Activated CD4-positive, alpha-beta T cell treated with anti-CD3 and anti-CD28 coated beads, Interleukin-2, amount 10 ng/mL, durations not matched to agents 7 days and 5 days (primary cell): ENCODE measurements at places on chromosomes 13 and 19. TPM values are rescaled to one million over a fixed set of nuclear protein-coding genes. Genes with fewer than 3 reads are reported as not detected.

The RABAC1 gene
- total RNA-seq, result 74.0 TPM

GRCh38 chr19:12497032-12497431 is 12.4 kb upstream of the ZNF709 start:
- no peaks in the 10 kb centered on the region for H3K36me3 ChIP-seq
- no peak overlapping the region for H3K4me3 ChIP-seq
- H3K4me1 ChIP-seq, result peaks cover 16% of the 10 kb centered on the region
- no peak for DNase-seq
- H3K27ac ChIP-seq, result no peak overlapping the region

GRCh38 chr19:5093297-5093928 is 124.5 kb downstream of the KDM4B start:
- H3K27me3 ChIP-seq, result no peaks in the 10 kb centered on the region
- no peak for DNase-seq

- DNase-seq, result no peak
- no peak overlapping the region for H3K27ac ChIP-seq
- no peaks in the 10 kb centered on the region for H3K27me3 ChIP-seq
- H3K4me1 ChIP-seq, result no peaks in the 10 kb centered on the region
- no peak overlapping the region for H3K4me3 ChIP-seq
Observed at GRCh38 chr19:47370045-47370611, 21.0 kb downstream of the DHX34 start.

The CEACAM3 gene
- total RNA-seq, result not detected

GRCh38 chr19:42459926-42460325 is 17.2 kb upstream of the CXCL17 start:
- peaks cover 5% of the 10 kb centered on the region for H3K27me3 ChIP-seq
- H3K36me3 ChIP-seq, result no peaks in the 10 kb centered on the region
- no peak for DNase-seq
- no peak overlapping the region for H3K4me3 ChIP-seq
- H3K27ac ChIP-seq, result no peak overlapping the region

GRCh38 chr13:30751183-30751933 is 16.0 kb downstream of the ALOX5AP start:
- no peaks in the 10 kb centered on the region for H3K27me3 ChIP-seq
- H3K36me3 ChIP-seq, result peaks cover 61% of the 10 kb centered on the region
- H3K27ac ChIP-seq, result no peak overlapping the region
- DNase-seq, result no peak
- peaks cover 37% of the 10 kb centered on the region for H3K4me1 ChIP-seq

The POU2F2 gene
- 19.6 TPM for total RNA-seq

GRCh38 chr13:53507741-53508140 is 479.1 kb downstream of the OLFM4 start:
- H3K36me3 ChIP-seq, result no peaks in the 10 kb centered on the region
- no peaks in the 10 kb centered on the region for H3K4me1 ChIP-seq
- DNase-seq, result no peak
- H3K27ac ChIP-seq, result no peak overlapping the region

The FCAR gene
- total RNA-seq, result not detected

DNA sequence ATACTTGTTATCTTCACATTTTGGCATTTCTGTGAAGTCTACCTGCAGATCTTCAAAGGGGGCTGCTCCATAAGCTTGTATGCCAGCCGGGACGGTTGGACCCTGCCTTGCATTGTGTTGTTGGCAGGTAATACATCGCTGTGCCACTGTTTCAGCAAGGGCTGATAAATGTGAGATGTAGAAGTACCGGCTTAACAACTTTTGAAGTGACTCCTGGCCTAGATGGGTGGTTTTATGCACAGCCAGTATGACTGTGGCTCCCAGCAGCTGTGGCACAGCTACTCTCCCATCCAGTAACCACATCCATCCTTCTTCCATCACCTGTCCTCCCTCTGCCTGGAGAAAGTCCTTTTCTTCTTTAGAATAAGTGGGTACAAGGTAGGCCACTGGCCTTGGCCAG is 19.7 kb downstream of the ZNF700 start:
- H3K4me1 ChIP-seq, result no peaks in the 10 kb centered on the region
- H3K4me3 ChIP-seq, result no peak overlapping the region
- peaks cover 97% of the 10 kb centered on the region for H3K36me3 ChIP-seq
- no peak overlapping the region for H3K27ac ChIP-seq
- H3K27me3 ChIP-seq, result no peaks in the 10 kb centered on the region

- DNase-seq, result peak; percentile 29
- H3K36me3 ChIP-seq, result no peaks in the 10 kb centered on the region
- peaks cover 17% of the 10 kb centered on the region for H3K27me3 ChIP-seq
Observed at GRCh38 chr13:25085125-25085742, 10.7 kb upstream of the PABPC3 start.

DNA sequence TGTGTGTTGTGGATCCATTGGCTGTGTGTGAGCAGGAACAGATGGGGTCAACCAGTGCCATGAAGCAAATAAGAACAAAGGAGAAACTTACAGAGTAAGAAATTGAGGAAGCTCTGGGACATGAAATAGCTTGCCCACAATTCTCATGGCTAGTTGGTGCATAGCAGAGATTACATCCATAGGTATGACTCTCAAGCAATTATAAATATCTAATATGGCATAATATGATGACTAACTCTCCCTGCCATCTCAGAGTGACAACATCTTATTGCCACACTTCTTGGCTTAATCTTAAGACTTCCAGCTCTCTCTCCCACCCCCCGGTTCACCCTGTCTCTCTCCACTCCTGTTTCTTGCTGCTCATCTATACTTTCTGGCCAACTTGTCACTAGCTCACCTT is 53.3 kb downstream of the OXGR1 start:
- no peaks in the 10 kb centered on the region for H3K4me1 ChIP-seq
- H3K27me3 ChIP-seq, result no peaks in the 10 kb centered on the region
- no peaks in the 10 kb centered on the region for H3K36me3 ChIP-seq
- no peak overlapping the region for H3K4me3 ChIP-seq

The TUBB4A gene
- 1.2 TPM for total RNA-seq

The ATP4A gene
- not detected for total RNA-seq

GRCh38 chr13:79511611-79512010 is 30.7 kb downstream of the NDFIP2 start:
- H3K36me3 ChIP-seq, result peaks cover 22% of the 10 kb centered on the region
- no peak overlapping the region for H3K4me3 ChIP-seq
- no peak overlapping the region for H3K27ac ChIP-seq
- no peak for DNase-seq

DNA sequence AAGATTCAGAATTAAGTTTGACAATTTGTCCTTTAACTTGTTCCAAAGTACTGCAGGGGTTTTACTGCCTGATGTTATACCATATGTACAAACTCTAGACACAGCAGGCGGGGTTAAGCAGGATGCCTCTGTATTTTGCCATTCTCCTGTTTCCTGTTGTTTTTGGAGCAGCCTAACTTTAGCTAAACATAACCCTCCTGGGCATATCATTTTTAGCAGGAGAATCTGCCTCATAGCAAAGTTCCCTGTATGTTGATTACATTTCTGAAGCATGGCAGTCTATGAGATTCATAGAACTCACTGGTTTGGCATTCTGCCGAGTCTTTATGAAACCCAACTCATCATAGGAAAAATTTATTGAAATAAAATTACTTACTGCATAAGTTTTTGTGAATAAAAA is 5.2 kb downstream of the LHFPL6 start:
- peaks cover 6% of the 10 kb centered on the region for H3K4me1 ChIP-seq
- no peak for DNase-seq
- peaks cover 39% of the 10 kb centered on the region for H3K27me3 ChIP-seq
- no peaks in the 10 kb centered on the region for H3K36me3 ChIP-seq

DNA sequence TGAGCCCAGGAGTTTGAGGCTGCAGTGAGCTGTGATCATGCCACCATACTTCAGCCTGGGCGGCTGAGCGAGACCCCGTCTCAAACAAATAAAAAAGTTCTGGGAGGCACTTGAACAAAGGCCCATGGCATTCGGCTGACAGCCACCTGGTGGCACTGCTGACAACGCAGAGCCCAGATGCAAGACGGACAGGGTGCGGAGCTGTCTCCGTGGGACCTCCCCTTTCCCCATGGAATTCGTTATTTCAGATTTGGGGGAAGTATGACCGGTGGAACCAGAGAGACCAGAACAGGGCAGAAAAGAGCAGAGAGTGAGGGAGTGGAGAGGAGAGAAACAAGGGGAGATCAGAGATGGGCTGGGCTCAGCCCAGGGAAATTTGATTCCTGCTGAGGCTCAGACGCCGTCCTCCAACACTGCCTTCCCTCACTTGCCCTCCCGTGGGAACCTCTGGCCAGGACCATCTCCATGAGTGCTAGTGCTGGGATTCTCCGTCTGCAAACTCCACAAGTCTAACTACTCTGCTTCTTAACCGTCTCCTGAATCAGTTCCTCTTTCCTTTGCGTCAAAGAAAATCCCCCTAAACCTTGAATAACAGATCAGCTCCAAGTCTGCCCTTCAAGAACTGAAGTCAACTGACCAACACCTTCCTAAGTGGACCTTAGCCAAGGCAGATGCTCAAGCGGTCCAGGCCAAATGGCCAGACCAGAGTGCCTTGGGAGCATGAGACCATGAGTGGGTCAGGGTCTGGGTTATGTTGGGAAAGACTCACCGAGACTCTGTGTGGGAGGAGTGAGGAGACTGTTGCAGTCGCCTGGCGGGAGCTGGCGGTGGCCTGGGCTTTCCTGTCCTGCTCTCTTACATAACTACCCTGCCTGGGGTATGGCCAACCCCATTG is 11.9 kb upstream of the ATF5 start:
- no peak overlapping the region for H3K4me3 ChIP-seq
- H3K36me3 ChIP-seq, result peaks cover 66% of the 10 kb centered on the region
- DNase-seq, result no peak
- no peaks in the 10 kb centered on the region for H3K27me3 ChIP-seq
- H3K27ac ChIP-seq, result no peak overlapping the region
- peaks cover 37% of the 10 kb centered on the region for H3K4me1 ChIP-seq

DNA sequence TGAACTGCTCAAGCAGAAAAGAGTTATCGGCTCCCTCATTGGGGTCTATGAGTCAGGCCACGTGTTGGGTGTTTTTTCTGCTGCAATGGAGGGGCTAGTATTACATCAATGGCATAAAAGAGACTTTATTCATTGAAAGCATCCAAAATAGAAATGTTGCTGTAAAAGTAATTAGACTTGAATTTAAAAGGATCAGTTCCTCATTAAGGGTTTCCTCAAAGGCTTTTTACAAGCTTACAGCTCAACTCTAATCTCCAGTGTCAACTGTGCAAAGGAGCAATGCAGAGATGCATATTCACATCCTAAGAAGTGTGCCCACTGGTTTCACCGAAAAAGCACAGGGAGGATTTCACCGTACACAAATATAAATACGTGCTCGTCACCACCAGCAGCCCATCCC is 300.3 kb downstream of the FOXO1 start:
- H3K27me3 ChIP-seq, result no peaks in the 10 kb centered on the region
- no peak for DNase-seq
- no peaks in the 10 kb centered on the region for H3K36me3 ChIP-seq
- H3K4me1 ChIP-seq, result peaks cover 19% of the 10 kb centered on the region
- H3K27ac ChIP-seq, result no peak overlapping the region
- no peak overlapping the region for H3K4me3 ChIP-seq

GRCh38 chr13:23609414-23609760 is 39.2 kb downstream of the TNFRSF19 start:
- no peak for DNase-seq
- H3K4me1 ChIP-seq, result peaks cover 16% of the 10 kb centered on the region
- H3K27ac ChIP-seq, result peak overlapping the region; percentile 2
- peaks cover 41% of the 10 kb centered on the region for H3K27me3 ChIP-seq

GRCh38 chr19:16385296-16385695 is 60.7 kb downstream of the KLF2 start:
- H3K27me3 ChIP-seq, result no peaks in the 10 kb centered on the region
- peaks cover 74% of the 10 kb centered on the region for H3K36me3 ChIP-seq
- peak; percentile 3 for DNase-seq

The ELSPBP1 gene
- not detected for total RNA-seq

- peaks cover 34% of the 10 kb centered on the region for H3K27me3 ChIP-seq
- no peak overlapping the region for H3K27ac ChIP-seq
- DNase-seq, result no peak
- H3K36me3 ChIP-seq, result no peaks in the 10 kb centered on the region
- peaks cover 6% of the 10 kb centered on the region for H3K4me1 ChIP-seq
Observed at GRCh38 chr13:27007166-27007565, 164.4 kb downstream of the USP12 start.

The HOMER3 gene
- total RNA-seq, result not detected

DNA sequence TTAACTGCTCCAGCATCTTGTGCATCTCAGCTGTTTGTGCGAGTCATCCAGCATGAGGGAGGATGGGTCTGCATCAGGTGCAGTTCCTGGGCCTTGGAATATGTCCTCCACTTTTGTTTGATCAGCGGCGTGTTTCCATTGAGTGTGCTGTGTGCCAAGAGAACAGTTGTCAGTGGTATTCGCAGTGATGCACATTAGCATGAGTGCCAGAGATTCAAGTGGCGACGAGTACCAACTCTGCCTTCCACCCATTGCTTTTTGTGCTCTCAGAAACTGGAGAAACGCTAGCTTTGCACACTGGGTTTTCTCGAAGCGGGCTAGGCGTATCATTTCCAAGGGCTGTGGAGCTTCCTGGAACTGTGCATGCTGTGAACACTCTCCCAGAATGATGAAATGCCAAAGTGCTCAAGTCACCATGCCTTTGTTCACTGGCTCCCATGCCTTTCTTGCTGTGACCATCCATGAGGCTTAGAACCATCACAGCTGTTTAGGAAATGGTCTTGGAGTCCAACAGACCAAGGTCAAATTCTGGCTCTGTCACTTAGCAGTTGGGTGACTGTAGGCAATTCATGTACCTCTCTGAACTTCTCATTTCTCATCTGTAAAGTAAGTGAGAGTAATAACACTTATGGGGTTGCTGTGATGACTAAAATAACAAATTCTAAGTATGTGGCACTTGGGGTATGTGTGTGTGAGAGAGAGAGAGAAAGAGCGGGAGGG is 18.4 kb downstream of the LRCH1 start:
- no peaks in the 10 kb centered on the region for H3K27me3 ChIP-seq
- DNase-seq, result no peak
- H3K4me3 ChIP-seq, result no peak overlapping the region
- no peak overlapping the region for H3K27ac ChIP-seq
- peaks cover 3% of the 10 kb centered on the region for H3K36me3 ChIP-seq
- peaks cover 28% of the 10 kb centered on the region for H3K4me1 ChIP-seq

DNA sequence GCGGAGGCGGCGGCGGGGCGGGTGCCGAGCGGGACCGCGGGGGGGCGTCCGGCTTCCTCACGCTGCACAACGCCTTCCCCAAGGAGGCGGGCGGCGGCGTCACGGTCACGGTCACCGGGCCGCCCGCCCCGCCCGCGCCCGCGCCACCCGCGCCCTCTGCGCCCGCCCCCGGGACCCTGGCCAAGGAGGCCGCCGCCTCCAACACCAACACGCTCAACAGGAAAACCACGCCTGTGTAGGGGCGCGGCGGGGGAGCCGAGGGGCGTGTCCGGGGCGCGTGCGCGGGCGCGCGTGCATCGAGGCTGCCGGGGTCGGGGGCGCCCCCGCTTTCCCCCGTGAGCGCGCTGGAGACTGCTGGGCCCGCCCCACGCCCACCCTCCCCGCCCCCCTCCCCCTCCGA is 8.8 kb upstream of the CACNG6 start:
- no peak for DNase-seq
- H3K4me3 ChIP-seq, result no peak overlapping the region
- peaks cover 41% of the 10 kb centered on the region for H3K27me3 ChIP-seq
- peaks cover 16% of the 10 kb centered on the region for H3K36me3 ChIP-seq

The CAPN12 gene
- 3.5 TPM for total RNA-seq
